ENCODE measurements at places on chromosomes 13 and 19. TPM values are rescaled to one million over a fixed set of nuclear protein-coding genes. Genes with fewer than 3 reads are reported as not detected.

Gene CTXN1
- 5.1 TPM for total RNA-seq

Gene COPE
- total RNA-seq, result 159 TPM

Gene CEACAM1
- 13.4 TPM for total RNA-seq

Gene RPL18A
- 1,898 TPM for total RNA-seq

Gene SIGLEC5
- total RNA-seq, result not detected

Gene GARIN5A
- total RNA-seq, result 2.3 TPM

Gene DIRAS1
- total RNA-seq, result 0.85 TPM

Gene ATP8A2
- total RNA-seq, result 6.9 TPM

Gene WDR87
- total RNA-seq, result 0.26 TPM

Gene CALR
- 762 TPM for total RNA-seq

Gene PPP1R13L
- total RNA-seq, result 1.5 TPM

Gene SMIM44
- total RNA-seq, result not detected

Gene ZNF283
- 9.6 TPM for total RNA-seq

Gene IGSF23
- total RNA-seq, result not detected

Gene TRPM4
- 26.2 TPM for total RNA-seq

Gene SCN1B
- total RNA-seq, result 0.87 TPM

Gene CEACAM8
- 0.23 TPM for total RNA-seq

Gene LSM7
- total RNA-seq, result 404 TPM

Gene KLK2
- 0.97 TPM for total RNA-seq

Gene WASF3
- 24.8 TPM for total RNA-seq

Gene FOXO1
- 1.1 TPM for total RNA-seq

Gene ZNF726
- 6.6 TPM for total RNA-seq

Gene ZSWIM9
- 2.6 TPM for total RNA-seq

Gene COL4A1
- total RNA-seq, result 5.1 TPM

Gene HTR2A
- 0.60 TPM for total RNA-seq

Gene CBY2
- not detected for total RNA-seq

Gene NLRP7
- not detected for total RNA-seq

Gene NANOS3
- 5.4 TPM for total RNA-seq

Gene CELF5
- 2.0 TPM for total RNA-seq

Gene KLK4
- total RNA-seq, result 2.0 TPM

Gene PSG7
- total RNA-seq, result 0.73 TPM

Gene RAVER1
- total RNA-seq, result 4.6 TPM

Gene VSTM2B
- total RNA-seq, result 0.31 TPM

Gene LACC1
- total RNA-seq, result 1.1 TPM

Gene CD33
- 33.2 TPM for total RNA-seq

Gene GRWD1
- 46.5 TPM for total RNA-seq

Gene PCP2
- total RNA-seq, result 0.16 TPM
